ENCODE measurements at places on chromosomes 4 and X.

DNA sequence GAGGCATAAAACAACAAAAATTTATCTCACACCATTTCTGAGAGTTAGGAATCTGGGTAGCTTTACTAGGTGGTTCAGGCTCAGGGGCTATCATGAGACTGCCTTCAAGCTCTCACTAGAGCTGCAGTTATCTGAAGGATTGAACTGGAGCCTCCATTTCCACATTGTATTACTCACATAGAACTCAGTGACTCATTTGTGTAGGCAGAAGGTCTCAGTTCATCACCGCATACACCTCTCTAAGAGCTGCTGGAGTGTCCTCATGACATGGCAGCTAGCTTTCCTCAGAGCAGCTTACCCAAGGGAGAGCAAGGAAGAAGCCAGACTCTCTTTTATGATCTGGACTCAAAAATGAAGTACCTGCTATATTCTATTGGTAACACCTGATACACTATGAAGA, 389.2 kb downstream of the IQCM start:
- DNase-seq = no peak

- no peak for DNase-seq
These were observed 27.4 kb downstream of the LEF1 start for GRCh38 chr4:108141213-108141950.

DNA sequence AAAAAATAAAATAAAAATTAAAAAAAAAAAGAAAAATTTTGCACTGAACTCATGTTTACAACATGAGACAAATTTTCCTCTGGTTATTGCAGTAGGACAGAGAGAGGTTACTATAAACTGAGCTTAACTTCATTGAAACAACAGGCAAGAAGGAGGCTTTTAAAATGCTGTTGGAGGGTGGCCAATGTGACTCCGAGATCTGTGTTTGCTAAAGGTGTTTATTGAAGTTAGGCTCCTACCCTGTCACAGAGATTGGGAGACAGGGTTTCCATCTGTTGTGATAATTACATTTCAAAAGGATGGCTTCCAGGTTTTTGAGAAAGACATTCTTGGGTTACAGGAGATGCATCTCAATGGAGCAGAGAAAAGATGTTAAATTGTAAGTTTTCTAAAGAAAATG, 370.5 kb upstream of the HS3ST1 start:
- no peak for DNase-seq

GRCh38 chrX:16316331-16316730, 149.1 kb downstream of the MAGEB17 start:
- DNase-seq = no peak

DNA sequence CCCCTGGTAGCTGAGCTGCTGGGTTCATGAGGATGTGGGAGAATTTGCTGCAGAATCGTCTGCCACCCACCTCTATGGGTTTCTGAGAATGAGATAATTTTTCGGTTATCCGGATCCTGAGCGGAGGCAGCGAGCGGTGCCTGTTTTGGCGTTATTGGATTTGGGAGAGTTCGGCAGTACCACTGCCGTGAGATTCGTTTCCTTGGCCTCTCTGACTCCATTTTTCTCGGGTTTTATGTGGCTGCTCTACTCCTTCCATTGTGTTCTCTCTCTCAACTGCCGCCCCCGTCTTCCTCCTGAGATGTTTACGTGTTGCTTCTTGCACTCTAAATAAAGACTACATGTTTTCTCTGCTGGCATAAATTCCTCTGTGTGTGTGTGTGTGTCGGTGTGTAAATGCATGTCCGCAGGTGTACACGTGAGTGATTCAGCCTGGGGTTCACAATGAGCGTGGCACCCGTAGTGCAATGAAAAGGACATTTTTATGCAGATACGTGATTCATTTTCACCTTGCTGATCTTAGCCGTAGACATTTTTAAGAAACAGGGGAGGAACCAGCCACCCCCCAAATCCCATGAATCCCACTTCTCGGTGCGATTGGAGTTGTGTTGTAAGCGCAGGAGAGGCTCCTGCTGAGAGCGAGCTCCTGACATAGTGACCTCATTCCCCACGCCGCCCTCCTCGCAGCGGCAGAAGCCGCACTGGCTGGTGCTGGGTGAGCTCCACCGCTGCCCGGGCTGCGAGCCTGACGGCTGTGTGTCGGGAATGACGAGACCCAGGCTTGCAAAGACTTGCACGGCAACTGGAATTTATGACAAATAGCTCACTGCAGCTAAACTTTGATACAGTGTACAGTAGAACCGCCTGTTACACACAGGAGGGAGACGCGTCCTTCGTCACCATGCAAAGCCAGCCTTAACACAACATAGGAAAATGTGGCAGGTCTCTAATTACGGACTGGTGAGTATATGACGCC, 82.2 kb downstream of the STOX2 start:
- no peak for DNase-seq

DNA sequence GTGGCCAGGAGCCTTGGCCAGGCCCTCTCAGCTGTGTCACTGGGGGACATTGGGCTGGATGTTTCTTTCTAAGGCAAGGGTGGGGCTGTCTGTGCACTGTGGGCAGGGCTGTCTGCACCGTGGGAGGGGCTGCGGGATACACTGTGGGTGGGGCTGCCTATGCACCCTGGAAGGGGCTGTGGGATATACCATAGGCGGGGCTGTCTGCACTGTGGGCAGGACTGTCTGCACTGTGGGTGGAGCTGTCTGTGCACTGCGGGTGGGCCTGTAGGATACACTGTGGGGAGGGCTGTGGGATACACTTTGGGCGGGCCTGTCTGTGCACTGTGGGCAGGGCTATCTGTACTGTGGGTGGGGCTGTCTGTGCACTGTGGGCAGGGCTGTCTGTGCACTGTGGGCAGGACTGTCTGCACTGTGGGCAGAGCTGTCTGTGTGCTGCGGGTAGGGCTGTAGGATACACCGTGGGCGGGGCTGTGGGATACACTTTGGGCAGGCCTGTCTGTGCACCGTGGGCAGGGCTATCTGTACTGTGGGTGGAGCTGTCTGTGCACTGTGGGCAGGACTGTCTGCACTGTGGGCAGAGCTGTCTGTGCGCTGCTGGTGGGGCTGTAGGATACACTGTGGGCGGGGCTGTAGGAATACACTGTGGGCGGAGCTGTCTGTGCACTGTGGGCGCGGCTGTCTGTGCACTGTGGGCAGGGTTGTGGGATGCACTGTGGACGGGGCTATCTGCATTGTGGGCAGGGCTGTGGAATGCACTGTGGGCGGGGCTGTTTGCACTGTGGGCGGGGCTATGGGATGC, 31.1 kb downstream of the ACOX3 start:
- DNase-seq = peak; percentile 13

DNA sequence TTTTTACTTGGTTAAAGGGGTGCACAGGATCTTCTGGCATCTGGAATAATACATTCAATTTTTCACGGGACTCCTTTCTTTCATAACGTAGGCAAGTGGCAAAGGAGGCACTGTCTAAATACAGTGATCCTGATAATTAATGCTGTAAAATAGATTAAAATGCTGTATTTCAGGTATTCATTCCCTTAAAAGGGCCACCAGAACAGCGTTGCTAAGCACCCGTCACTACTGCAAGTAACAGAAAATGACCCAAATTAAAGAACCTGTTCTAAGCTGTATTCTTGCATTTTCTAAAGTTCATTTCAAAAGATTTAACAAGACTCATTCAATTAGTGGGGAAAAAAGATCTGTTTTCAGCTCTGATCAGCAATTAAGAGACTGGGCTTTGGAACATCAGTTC, 208.2 kb downstream of the TENM3 start:
- DNase-seq = no peak

GRCh38 chr4:153223427-153223801, 19.2 kb downstream of the TRIM2 start:
- no peak for DNase-seq

Measured in inflammatory macrophage treated with lipopolysaccharide for 1 hour (primary cell).